A673 (cell line): ENCODE measurements at places on chromosomes 13 and 19. TPM values are rescaled to one million over a fixed set of nuclear protein-coding genes. Genes with fewer than 3 reads are reported as not detected.

CCDC70 gene
- total RNA-seq = not detected in 2 replicates

CDC16 gene
- total RNA-seq = 61.1 and 63.3 TPM in 2 replicates

PRODH2 gene
- not detected in 2 replicates for total RNA-seq

OR7G3 gene
- not detected in 2 replicates for total RNA-seq

KLF2 gene
- 1.9 and 2.1 TPM in 2 replicates for total RNA-seq

PCSK4 gene
- 7.2 and 11.1 TPM in 2 replicates for total RNA-seq

SF3A2 gene
- total RNA-seq = 186 and 187 TPM in 2 replicates

BCL2L12 gene
- 97.4 and 99.1 TPM in 2 replicates for total RNA-seq

CGB8 gene
- total RNA-seq = not detected in 2 replicates

ZNF765 gene
- total RNA-seq = 7.3 and 10.4 TPM in 2 replicates
